ENCODE measurements at places on chromosomes 3 and 15. TPM values are rescaled to one million over a fixed set of nuclear protein-coding genes. Genes with fewer than 3 reads are reported as not detected.

FOXB1 gene
- not detected for total RNA-seq

GOLGA6L10 gene
- total RNA-seq: 0.32 TPM

CCR8 gene
- total RNA-seq: not detected

TXNRD3 gene
- total RNA-seq: 19.9 TPM

CSTA gene
- 0.65 TPM for total RNA-seq

CLEC3B gene
- total RNA-seq: 95.3 TPM

FRMD5 gene
- 0.11 TPM for total RNA-seq

CA12 gene
- 140 TPM for total RNA-seq

CAV3 gene
- total RNA-seq: not detected

ACTRT3 gene
- total RNA-seq: 5.0 TPM

TMEM212 gene
- total RNA-seq: not detected

CCDC80 gene
- total RNA-seq: 1,114 TPM

C15orf62 gene
- total RNA-seq: 0.11 TPM

FOXL2NB gene
- total RNA-seq: 0.22 TPM

AMIGO3 gene
- total RNA-seq: 0.32 TPM

GOLGA6A gene
- total RNA-seq: 0.13 TPM

POLR2M gene
- total RNA-seq: 178 TPM

AADAC gene
- not detected for total RNA-seq

C2CD4A gene
- total RNA-seq: 0.26 TPM

Measured in articular chondrocyte of knee joint (primary cell).